ENCODE measurements at places on chromosomes 12 and 14.

DNA sequence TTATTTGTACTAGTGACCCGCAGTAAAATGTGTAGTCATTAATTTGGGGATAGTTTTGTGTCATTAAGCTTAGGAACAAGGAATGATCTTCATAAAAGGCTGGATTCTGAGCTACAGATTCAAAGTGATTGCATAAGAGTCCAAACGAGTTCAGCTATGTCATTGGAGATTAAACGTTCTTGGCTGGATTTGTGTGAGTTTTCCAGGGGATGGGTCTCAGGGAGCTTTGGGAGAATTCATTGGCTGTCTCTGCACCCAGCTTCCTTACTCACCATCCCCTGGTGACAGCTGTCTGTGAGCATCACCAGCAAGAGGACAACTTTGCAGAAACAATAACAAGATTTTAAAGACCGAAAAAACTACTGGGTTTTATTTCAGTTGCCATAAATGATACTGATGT lies 130.4 kb downstream of the DAAM1 start:
- no peak for DNase-seq

GRCh38 chr14:45198551-45198950 lies 54.5 kb downstream of the MIS18BP1 start:
- DNase-seq: no peak

DNA sequence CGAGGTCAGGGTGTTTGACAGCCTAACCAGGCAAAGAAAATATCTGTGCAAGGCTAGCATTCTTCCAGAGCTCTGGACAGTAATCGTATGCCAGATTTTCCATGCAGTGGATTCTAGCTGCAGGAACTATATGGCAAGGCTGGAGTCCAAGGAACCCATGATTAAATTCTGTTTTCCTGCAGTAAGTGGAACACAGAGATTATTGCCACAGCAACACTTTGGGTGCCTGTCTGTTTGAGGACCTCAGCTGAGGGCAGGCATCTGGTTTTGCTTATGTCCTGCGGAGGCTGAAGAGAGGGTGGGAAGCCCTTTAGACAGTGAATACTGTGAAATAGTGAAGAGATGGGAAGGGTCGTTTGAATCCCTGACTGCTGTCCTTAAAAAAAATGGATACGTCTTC lies 104.4 kb downstream of the DAD1 start:
- no peak for DNase-seq

GRCh38 chr12:77364400-77364799 lies 299.0 kb upstream of the E2F7 start:
- no peak for DNase-seq

GRCh38 chr14:83764656-83765599 lies 1765.0 kb upstream of the FLRT2 start:
- DNase-seq: no peak

DNA sequence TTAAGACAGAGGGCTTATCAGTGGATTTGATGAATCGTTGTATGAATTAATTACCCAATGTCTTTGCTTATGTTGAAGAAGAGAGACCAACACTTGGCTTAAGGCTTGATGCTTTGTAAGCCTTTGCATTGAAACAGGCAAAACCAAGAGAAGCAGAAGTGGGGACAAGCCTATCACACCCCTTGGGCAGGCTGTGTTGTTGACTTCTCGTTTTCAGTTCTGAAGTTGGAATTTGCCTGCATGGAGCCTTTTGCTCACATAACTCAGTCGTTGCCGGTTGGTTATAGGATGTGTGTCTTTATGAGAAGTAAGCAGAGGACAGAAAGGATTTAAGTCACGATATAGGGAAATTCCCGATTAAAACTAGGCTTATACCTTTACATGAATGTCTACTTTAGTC lies 94.7 kb downstream of the CCDC92 start:
- DNase-seq: no peak

DNA sequence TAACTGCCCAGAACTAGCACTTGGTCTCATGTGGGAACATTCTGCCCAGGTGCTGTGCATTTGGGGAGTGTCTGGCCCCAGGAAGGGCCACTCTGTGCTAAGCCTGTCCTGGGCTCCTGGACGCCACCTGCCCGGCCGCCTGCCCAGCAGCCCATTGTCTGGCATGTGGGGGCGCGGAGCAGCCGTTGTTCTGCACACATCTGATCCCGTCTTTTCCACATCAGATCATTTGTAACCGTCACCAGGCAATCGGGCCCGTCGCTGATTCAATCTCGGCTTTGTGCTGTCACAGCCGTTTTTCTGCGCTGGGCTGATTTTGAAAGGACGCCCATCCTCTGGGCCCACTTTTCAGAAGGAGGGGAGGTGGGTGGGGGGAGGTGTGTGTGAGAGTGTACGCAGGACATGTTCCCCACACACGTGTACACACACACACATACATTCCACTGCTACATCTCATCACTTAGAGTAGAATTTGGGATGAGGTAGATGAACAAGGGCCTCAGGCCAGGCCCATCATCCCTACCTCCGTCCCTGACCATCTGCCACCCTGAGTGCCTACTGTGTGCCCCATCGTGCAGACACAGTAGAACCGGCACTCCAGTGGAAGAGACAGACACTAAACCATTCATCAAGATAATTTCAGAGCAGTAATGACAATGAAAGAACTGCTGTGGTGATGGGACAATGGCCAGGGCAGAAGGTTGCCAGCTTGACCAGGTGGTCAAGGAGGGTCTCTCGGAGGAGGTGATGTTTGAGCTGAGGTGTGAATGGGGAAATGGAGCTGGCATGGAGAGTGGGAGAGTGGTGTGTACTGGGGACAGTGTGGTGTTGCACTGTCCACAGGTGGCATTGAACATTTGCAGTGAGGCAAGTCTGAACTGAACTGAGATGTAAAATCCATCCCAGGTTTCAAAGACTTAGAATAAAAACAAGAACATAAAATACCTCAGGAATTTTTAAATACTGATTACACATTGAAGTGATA lies 19.0 kb downstream of the FAM222A start:
- no peak for DNase-seq

DNA sequence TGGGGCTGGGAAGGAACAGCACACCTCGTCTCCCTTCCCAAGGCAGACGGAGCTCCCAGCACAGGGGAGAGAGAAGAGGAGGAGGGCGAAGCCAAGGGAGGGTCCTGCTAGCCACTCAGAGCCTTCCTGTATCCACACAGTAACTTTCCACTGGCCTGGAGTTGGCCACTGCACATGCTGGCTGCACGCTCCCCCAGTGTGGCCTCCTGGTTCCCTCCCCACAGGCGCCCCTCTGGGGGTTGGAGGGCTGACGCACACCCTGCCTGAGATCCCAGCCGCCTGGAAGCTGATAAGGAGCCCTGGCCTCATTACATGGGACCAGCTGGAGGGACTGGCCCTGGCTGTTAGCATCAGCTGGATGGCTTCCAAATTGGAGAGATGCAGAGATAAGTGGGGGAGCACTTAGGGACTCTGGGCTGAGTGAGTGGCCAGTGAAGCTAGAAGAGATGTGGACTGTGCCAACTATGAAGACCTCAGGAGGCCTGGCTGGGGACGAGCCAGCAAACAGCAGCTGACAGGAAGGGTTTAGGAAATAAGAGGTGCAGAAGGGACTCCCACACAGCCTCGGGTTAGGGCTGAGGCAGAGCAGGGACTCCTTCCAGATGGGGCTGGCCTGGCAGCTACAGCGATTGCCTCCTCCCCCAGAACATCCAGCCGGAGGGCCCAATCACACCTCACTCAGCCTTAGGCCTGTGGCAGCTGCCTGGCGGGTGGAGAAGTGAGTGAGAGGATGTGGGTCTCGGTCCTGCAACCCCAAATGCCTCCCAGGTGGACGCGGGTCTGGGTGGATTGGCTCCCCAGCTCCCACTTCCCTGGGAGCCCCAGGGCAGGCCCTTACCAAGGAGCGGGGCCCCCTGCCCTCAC lies 26.3 kb upstream of the BCDIN3D start:
- no peak for DNase-seq

- DNase-seq: no peak
These were observed 199.4 kb upstream of the RTL1 start for GRCh38 chr14:101102875-101103274.

DNA sequence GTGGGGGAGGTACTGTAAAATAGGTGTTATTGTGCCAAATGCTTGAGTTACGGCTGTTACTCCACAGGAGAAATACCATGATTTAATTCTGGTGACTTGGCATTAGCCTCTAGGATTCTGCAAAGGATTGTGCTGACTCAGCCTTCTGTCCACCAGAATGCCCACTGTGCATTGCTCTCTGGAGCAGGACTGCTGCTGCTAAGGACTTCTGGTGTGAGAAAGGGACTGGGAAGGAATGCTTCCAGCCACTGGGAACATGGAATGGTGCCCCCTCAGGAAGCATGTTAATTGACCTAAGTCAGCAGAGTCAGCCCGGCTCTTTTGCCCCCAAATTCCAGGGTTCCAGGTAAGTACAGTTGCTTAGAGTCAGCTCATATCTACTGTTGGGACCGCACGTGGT lies 32.9 kb downstream of the ZFHX2 start:
- DNase-seq: no peak

GRCh38 chr12:31431721-31432240 lies 105.8 kb upstream of the SINHCAF start:
- DNase-seq: no peak

DNA sequence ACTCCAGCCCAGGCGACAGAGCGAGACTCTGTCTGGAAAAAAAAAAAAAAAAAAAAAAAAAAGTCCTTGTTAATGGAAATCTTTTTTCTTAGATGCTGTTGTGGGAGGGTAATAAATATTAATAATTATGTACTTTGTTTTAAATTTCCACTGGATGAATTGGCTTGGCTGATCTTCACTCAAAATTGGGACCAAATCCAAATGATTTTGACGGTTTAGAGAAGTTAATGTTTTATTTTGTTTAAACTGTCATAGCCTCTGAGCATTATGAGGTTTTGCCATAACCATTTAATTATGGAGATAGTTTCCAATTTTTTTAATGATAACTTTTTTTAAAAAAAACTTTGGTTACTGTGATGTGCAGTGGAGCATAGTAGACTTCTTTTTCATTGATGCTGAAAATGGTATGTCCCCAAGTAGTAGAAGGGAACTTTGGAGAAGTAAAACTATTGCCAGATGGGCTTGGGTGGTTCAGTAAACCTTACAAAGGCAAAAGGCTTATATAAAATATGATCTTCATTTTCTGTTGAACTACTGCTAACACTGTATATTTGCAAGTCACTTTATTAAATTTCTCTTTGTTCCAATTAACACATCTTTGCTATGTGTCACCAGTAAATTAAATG lies 3.9 kb upstream of the PMCH start:
- no peak for DNase-seq

DNA sequence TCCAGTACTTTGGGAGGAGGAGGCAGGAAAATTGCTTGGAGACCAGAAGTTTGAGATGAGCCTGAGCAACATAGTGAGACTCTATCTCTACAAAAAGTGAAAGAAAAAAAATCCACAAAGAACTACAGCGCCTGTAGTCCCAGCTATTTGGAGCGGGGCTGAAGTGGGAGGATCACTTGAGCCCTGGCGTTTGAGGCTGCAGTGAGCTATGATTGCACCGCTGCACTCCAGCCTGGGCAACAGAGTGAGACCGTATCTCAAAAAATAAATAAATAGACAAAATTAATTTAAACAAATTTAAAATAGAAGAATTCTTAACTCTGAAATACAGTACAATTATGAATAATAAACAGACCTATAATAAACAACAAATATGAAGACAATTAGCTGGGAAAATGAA lies 40.9 kb downstream of the ATL1 start:
- no peak for DNase-seq

DNA sequence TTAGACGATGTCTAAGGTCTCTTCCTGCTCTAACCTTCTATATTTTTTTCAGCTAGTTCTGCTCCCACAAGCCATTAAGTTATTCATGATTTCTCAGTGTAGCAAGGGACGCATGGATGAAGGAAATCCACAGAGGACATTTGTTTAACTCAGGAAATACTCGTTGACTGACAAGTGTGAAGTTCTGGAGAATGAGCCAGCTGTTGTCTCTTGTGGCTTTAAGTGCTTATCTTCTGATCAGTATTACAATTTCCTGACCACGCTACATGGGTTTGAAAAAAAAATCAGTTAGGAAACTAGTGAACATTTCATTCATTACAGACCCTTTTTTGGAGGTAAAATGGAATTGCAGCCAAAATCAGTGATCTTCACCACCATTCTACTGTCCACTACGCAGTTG lies 53.1 kb downstream of the GUCY2C start:
- DNase-seq: no peak

DNA sequence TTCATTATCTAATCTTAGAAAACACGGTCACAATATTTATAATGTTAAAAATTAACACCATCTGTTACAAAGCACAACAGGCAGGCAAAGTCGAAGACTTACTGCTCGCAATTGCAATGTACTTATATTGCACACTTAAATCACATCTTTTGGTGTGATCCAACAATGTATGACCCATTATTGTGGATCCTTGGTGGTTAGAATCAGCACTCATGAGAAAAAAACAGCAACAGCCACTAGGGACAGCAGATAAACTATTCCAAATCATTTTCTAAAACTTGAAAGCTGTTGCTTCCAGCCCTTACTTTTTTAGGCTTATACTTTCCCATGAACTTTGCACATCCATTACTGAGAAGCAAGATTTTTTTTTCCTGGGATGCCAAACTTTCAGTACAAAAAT lies 20.4 kb downstream of the COX16 start:
- DNase-seq: no peak

DNA sequence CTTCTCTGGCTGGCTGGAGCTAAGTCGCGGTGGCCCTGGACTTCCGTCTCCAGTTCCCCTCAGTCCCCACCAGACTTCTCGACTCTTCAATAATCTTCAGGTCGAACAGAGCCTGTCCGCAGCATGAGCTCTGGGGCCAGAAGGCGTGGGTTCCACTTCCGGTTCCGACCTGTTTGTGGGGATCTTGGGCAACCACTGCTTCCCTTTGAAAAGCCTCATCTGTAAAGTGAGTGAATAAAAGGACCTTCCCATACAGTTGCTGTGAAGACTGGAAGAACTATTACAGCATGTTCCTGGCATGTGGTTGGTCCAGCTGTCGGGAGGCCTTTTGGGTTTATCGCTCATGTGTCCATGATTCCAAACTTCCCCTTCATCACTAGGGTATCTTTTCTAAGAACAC lies 19.4 kb downstream of the ADGRD1 start:
- no peak for DNase-seq

DNA sequence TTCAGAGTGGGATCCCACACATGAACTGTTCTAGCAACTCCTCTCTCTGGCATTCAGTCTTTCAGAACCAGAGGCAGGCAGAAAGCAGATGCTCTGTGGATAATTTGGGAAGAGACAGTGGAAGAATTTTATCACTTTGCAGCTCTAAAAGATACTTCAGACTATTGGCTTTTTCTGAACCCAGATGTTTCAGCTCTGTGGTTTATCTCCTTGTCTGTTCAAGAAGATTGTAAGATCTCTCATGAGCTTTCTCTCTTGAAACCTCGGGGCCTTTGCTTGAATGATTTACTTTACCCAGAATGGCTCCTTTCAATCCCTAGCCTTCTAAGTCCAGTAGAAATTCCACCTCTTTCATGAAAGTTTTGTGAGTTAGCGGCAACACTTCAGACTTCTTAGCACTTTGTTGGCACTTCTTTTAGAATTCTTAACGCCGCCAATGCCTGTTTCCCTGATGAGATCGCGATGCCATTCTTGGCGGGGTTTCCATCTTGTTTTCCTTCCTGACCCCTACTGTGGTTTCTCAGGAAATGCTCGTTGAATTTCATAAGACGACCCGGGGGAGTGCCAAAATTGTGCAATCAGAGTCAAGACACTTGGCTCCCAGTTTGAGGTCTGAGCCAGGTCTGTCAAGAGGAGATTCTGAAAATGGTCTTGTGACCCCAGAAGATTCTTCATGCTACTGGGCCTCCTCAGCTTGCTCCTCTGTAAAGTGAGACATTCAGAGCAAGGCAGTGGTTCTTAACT lies 107.0 kb upstream of the PRICKLE1 start:
- DNase-seq: no peak

Measured in stimulated activated CD8-positive, alpha-beta memory T cell treated with anti-CD3 and anti-CD28 coated beads, Interleukin-15, amount 100 ng/mL, for 48 hours (primary cell).